ENCODE measurements at places on chromosomes 13 and 19.

DNA sequence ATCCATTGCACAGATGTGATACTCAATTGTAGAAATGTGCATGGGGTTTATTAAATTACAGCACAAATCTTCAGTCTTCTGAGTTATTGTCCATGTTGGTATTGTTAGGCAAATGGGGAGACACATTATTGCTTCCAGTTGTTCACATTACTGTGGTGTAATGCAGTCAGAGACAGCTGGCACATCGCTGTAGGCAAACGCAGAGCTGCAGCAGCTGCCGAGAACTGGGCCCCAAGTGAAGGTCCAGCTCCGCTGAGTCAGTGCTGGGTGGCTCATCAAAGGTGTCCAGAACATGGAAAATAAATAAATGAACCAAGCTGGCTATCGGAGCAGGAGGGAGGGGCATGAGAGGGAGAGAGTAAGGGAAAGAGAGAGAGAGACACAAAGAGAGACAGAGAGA lies 299.1 kb upstream of the OBI1 start:
- no peak for DNase-seq

GRCh38 chr19:30161021-30161655 lies 211.0 kb upstream of the ZNF536 start:
- DNase-seq, result no peak

DNA sequence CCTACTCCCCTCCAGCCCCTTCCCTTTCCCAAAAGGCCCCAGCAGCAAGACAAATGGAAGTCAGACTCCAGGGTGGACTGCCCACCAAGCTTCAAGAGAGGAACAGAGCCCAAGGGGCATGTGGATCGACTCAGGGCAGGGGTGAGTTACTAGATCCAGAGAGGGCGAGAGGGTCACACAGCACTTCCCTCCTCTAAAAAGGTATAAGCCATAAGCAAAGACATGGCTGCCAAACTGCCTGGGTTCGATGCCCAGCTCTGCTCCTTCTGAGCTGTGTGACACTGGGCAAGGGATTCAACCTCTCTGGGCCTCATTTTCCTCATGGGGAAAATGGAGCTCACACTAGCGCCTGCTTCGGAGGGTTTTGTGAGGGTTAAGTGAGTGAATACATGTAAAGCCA lies 3.8 kb downstream of the PPP1R14A start:
- no peak for DNase-seq

- no peak for DNase-seq
These were observed 1899.8 kb downstream of the PCDH9 start for GRCh38 chr13:65330287-65330686.

DNA sequence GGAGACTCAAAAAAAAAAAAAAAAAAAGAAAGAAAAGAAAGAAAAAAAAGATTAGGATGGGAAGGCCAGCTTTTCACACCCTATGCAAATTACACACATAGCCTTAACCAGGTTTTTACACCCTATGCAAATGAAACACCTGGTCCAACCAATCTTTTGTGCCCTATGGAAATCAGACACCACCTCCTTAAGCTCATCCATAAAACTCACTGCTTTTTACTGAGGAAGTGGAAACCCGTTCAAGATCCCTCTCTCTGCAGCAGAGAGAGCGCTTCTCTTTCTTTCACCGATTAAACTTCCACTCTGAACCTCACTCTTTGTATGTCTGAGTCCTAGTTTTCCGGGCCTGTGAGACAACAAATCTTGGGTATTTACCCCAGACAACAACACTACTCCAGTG lies 25.3 kb upstream of the HOMER3 start:
- DNase-seq, result no peak

DNA sequence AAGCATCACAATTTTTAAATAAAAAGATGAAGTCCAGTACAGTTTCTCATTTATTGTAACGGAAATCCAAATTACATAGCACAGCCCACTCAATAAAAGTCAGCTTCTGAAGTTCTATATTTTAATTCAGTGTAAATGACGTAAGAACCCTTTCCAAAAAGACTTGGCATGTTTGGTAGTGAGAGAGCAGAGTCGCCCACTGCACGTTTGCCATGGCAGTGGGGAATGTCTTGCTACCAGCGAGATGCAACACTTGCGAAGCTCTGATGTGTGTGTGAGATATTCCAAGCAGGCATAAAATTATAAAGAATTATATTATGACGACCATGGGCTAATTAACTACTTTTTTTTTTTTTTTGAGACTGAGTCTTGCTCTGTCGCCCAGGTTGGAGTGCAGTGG lies 190.1 kb downstream of the SLC7A1 start:
- DNase-seq, result no peak

DNA sequence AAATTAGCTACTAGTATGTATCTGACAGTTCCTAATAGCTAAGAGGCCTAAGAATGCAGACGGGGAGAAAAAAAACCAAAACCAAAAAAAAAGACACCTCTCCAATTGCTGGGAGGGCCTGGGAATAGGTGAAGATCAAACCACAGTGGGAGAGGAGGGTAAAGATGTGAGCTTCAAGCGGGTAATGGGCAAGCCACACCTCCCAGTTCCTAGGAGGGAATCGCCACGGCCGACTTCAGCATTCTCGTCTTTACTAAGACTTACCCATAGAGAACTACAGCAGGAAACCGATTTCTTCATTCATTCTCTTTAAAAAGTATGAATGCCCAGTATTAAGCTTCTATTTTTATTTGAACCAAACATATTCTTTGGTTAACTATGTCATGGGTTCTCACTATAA lies 5.6 kb upstream of the EEF1AKMT1 start:
- DNase-seq, result no peak

DNA sequence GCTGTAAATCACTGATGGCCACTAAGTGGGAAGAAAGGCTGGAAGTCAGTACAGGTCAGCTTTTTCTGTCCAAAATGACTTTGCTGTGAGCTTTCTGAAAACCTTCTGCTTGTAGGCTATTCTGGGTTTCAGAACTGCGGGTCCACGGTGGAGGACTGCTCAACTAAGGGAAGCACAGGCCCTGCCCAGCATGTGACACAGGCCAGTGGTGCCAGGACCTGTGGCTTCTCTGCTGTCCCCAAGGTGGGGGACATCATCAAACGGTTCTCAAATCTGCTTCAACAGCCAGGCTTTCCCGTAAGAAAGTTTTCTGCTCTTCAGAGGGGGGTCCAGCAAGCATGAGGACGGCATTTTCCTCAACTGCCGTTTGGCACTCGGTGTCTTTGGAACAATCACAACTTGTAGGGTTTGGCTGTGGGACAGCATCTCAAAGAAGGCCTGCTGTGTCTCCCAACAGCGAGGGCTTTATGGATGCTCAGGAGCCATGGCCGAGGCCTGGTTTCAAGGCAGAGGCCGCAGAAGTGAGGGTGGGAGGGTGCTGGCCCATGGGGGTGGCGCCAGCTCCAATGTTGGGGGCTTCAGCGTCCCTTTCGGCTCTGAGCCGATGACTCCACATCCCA lies 3.8 kb downstream of the SGTA start:
- no peak for DNase-seq

GRCh38 chr19:50357178-50358100 lies 8.0 kb downstream of the NAPSA start:
- peak; percentile 37 for DNase-seq

DNA sequence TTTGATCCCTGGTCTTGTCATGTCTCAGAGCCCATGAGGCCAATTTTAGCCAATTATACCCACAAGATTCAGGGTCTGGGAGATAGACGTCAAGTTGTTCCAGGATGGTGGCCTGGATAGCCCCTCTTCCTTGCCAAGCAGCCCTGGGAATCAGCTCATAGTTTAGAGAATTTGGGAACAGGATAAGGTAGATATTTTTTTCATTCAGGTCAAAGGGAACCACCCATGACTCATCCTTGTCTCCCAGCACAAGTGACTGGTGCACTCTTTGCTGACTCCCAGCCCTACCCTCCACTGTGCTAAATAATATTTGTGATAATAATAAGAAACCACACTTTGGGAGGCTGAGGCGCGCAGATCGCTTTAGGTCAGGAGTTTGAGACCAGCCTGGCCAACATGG lies 17.1 kb upstream of the S1PR4 start:
- no peak for DNase-seq

GRCh38 chr19:37251308-37252229 lies 33.6 kb downstream of the ZNF383 start:
- DNase-seq, result peak; percentile 94

GRCh38 chr13:99269627-99270241 lies 11.6 kb upstream of the GPR18 start:
- peak; percentile 31 for DNase-seq

DNA sequence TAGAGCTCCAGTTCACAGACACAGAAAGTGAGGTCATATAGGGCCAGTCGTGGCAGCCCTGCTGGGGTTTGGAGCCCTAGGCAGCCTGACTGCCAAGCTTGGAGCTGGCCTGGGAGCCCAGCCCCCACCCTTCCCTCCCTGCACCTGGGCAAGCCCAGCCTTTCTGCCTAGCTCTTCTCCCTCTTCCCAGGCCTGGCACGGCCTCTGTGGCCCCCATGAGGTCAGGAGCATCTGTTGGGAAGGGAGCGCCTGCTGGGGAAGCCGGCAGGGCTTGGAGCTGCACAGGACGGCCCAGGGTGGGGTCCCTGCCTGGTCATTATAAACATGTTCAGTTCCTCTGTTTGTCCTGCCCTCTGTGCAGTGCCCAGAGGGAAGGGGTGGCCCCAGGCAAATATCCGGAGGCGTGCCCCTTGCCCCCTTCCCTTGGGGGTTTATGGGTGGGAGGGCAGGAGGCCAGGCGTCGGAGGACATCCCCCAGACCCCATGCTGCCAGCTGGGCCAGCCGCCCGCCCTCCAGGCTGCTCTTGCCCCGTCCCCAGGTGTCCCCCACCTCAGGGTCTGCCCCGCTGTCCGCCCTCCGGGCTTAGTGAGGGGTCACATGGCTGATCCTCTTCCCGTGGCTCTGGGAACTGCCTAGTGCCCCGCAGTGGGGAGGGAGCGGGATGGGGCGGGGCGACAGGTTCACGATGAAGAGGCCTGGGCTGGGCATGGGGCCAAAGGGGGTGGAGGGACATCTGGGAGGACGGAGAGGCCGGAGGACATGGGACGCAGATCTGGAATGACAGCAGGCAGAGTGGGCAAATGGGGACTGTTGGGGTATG lies 30.0 kb upstream of the NCCRP1 start:
- DNase-seq, result no peak

GRCh38 chr13:108360139-108360538 lies 90.6 kb downstream of the TNFSF13B start:
- DNase-seq, result no peak

DNA sequence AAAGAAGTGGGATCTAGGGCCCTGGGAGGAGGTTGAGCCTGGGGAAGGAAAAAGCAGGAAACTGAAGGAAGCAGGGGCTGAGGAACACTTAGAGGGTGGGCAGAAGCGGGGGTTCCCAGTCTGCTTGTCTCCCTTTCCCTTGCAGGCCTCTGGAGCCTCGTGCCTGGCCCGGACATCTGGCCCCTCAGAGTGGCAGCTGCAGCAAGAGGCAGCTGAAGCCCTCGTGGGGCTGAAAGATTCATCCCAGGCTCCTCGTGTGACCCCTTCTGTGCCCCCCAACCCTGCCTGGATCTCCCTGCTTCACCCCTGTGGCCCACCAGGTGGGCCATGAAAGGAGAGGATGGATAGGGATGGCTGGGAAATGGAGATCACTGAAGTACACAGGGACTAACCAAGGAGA lies 5.5 kb downstream of the DMRTC2 start:
- no peak for DNase-seq

DNA sequence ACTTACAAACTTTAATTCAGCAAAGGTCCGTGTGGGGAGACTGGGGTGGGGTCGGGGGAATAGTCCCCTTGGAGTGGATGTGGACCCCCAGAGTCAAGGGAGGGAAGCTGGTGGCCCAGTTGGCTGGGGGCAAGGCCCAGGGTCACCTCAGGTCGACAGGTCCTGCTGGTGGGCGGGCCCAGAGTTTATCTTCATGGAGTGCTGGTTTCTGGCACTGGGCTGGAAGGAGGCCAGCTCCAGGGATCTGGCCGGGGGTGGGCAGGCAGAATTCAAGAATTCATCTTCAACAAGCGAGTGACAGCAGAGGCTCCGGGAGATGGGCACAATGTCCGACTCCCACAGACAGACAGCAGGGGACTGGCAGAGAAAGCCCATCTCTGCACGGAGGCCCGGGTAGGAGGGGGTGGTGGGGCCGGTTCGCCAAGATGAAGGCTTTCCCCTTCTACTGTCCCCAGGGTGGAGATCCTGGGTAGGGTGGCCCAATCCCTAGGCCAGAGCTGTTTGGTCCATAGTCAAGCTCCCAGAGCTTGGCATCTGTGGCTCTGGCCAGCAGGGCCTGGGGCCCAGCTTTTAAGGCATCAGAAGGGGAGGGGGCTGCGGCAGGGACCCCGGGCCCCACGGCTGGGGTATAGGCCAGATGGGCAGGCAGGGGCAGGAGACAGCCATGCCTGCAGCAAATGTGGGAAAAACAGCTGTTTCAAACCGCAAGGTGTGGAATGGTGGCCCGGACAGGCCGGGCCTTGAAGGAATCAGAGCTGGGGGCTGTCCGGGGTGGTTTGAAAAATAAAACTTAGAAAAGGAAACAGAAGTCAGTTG lies 622 bp upstream of the FDX2 start:
- no peak for DNase-seq

GRCh38 chr19:35114353-35115176 lies 1.1 kb upstream of the FXYD3 start:
- no peak for DNase-seq

- no peak for DNase-seq
These were observed at the start of gene GPR12 for GRCh38 chr13:26759907-26760831. GPR12 (minus strand) TSS chr13:26760786; CDS start chr13:26759827, 959 bp downstream.

DNA sequence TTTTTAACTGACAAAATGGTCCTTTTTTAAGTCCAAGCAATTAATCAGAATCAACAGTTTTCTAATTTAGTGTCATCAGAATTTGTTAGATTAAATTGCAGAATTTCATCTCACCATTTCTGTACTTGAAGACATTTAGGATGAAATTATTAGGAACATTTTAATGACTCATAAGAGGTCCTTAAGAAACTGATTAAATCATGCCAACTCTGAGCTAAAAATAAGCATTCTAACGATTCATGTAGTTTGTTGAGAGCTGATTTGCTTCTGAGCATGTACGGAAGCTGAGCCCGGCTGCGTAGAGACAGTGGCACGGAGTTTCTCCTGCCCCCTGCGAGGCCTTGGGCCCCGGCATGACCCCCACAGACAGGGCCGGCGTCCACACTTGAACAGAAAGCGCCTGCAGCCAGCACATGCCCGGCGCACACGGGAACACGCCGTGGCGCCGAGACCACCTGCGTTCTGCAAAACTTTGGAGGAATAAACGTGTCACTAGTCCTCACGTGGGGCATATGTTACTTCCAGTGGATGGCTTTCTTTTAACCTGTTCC lies 89.7 kb upstream of the MCF2L start:
- DNase-seq, result no peak

DNA sequence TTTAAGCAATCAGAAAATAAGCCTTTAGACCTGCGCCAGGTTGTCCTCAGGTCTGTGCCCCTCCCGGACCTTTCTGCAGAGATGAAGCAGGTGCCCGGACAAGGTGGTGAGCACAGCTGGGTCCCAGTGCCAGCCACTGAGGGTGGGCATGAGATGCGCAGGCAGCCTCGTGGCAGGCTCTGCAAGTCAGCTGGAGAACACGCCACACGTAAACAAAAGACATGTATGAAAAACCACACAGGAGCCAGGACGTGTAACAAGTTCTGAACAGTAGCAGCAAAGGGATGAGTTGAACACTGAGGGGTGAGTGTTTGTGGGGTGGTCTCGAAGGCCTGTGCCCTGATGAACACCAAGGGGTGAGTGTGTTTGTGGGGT lies 68.8 kb upstream of the MCF2L start:
- no peak for DNase-seq

GRCh38 chr19:35462476-35462953 lies 14.5 kb downstream of the FFAR2 start:
- no peak for DNase-seq

Measured in NCI-H1417 treated with DMSO at 0.1 percent for 48 hours (cell line).